ENCODE measurements at places on chromosomes 4 and X. TPM values are rescaled to one million over a fixed set of nuclear protein-coding genes. Genes with fewer than 3 reads are reported as not detected.

The CTSO gene
- 30.5 TPM for total RNA-seq

The TASL gene
- total RNA-seq, result 1.8 TPM

The CT47B1 gene
- total RNA-seq, result not detected

The TCEAL8 gene
- 98.9 TPM for total RNA-seq

The SSX2B gene
- total RNA-seq, result not detected

The HELT gene
- total RNA-seq, result 1.0 TPM

The TLR3 gene
- total RNA-seq, result 2.7 TPM

The ZDHHC15 gene
- total RNA-seq, result 8.0 TPM

The PNMA3 gene
- total RNA-seq, result 11.4 TPM

The MAGEA8 gene
- not detected for total RNA-seq

The UGT2B15 gene
- total RNA-seq, result not detected

The CCDC149 gene
- total RNA-seq, result 28.0 TPM

The SERTM2 gene
- total RNA-seq, result 2.4 TPM

The HSD17B13 gene
- 0.27 TPM for total RNA-seq

The WDR17 gene
- total RNA-seq, result 37.8 TPM

The CXCL13 gene
- 0.66 TPM for total RNA-seq

The CXorf65 gene
- total RNA-seq, result not detected

The HPRT1 gene
- 14.9 TPM for total RNA-seq

The MMRN1 gene
- total RNA-seq, result 23.6 TPM

The ZMAT1 gene
- total RNA-seq, result 32.4 TPM

The DGAT2L6 gene
- not detected for total RNA-seq

The ELF2 gene
- total RNA-seq, result 108 TPM

The PNMA6F gene
- total RNA-seq, result not detected

The HGFAC gene
- total RNA-seq, result 1.3 TPM

The RNF150 gene
- 47.7 TPM for total RNA-seq

The FAM53A gene
- 4.1 TPM for total RNA-seq

The MAOA gene
- total RNA-seq, result 58.4 TPM

The CLNK gene
- 0.16 TPM for total RNA-seq

The GUCY1A1 gene
- 76.6 TPM for total RNA-seq

The FHIP1A gene
- 32.1 TPM for total RNA-seq

The DRD5 gene
- 1.4 TPM for total RNA-seq

The TMEM47 gene
- total RNA-seq, result 86.8 TPM

The HPGDS gene
- 1.3 TPM for total RNA-seq

The BEX1 gene
- 94.6 TPM for total RNA-seq

The CCSER1 gene
- 85.6 TPM for total RNA-seq

The GBA3 gene
- not detected for total RNA-seq

The TLR1 gene
- total RNA-seq, result 9.6 TPM

Measured in camera-type eye (tissue), 1 donor.